ENCODE measurements at places on chromosomes 3 and 15. TPM values are rescaled to one million over a fixed set of nuclear protein-coding genes. Genes with fewer than 3 reads are reported as not detected.

GPR15 gene
- total RNA-seq, result not detected

INTS14 gene
- total RNA-seq, result 27.6 TPM

GP5 gene
- not detected for total RNA-seq

VWA5B2 gene
- 52.9 TPM for total RNA-seq

PLA2G4E gene
- not detected for total RNA-seq

GPR87 gene
- not detected for total RNA-seq

CHRFAM7A gene
- 4.9 TPM for total RNA-seq

Data from adrenal gland (tissue), 19 donors.